ENCODE measurements at places on chromosomes 12 and 14. TPM values are rescaled to one million over a fixed set of nuclear protein-coding genes. Genes with fewer than 3 reads are reported as not detected.
A peak's percentile ranks its signal among the peaks of the same experiment; 100 is the strongest.

SLC4A8 gene
- 0.90 TPM for total RNA-seq

GRCh38 chr14:74491956-74492775 lies 939 bp downstream of the NPC2 start:
- DNase-seq = no peak

DNA sequence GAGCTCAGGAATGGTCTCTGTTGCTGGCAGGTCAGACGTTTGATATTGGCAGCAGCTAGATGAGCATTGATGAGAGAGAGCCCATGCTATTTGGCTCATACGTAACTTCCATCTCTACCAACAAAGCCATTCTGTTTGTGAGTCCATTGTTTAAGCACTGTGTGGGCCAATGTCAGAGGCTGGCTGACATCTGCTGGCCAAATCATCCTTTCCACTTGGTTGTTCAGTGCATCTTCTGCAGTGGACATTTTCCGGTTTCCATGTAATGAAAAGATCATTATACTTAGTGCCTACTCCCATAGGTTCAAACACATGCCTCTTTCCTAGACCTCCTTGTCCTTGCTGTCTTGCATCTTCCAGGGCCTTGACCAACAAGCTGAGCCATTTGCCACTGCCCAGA lies 59.2 kb downstream of the IFT81 start:
- DNase-seq = no peak

- no peak for DNase-seq
Observed at GRCh38 chr12:32448586-32448985, 49.2 kb downstream of the FGD4 start.

- no peak for DNase-seq
Observed at GRCh38 chr14:76884853-76885276, 58.7 kb downstream of the LRRC74A start.

DNA sequence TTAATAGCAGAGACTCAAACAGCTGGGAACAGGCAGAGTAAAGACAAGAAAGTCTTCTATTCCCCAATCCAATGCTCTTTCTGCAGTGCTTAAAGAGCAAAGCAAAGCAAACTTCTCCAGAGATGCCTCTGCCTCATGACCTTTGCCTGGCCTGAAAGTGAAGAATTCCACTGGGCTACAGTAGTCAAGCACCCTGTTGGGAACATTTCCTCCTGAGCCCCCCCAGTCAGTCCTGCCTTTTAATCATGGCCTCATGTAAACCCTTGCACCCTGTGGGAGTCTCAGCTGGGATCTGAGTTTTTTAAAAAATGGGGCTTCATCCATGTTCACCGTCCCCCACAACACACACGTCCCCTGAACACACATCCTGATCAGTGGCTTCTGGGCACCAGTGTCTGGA lies 62.7 kb upstream of the TSPAN11 start:
- DNase-seq = no peak

DNA sequence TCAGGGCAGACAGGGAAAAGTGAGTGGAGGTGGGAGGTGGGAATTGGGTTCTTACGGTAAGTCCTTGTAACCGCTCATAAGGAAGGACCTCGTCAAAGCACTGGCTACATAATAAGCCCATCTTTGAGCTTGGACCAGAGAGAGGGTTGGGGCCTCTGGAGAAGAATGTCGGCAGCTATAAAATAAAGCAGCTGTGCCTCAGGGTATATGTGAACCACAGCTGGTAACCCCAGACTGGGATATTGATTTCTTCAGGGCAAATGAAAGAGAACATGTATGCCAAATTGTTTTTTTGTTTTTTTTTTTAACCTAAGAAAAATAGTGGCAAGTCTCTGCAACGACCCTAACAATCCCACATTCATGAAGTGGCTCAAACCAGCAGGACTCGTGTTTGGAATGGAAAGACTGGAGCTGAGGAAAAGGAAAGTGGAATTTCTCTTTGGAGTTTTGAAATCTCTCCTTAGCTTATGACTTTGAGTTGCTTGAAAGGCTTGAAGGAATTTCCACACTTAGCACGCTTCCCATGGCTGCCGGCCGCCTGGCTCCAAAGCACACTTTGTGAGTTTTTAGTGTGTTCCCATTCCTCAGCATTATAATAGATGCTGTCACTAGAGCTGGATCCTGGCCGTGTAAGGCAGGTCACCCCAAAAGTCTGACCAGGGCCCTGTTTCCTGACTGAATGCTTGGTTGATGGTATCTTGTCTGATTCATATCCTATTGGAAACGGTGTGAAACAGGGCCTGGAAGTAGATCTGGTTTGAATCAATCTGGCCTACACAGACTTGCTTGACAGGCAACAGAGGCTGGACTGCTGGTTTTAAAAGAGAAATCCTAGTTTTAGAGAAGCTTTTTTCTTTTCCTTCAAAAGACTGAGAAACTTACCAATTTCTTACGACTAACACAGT lies 244.7 kb downstream of the MSRB3 start:
- DNase-seq = no peak

- DNase-seq = no peak
Observed at GRCh38 chr14:81982046-81982445, 448.4 kb upstream of the SEL1L start.

GLT1D1 gene
- total RNA-seq = 4.1 TPM

TTC9 gene
- total RNA-seq = 0.51 TPM

KRT79 gene
- 2.4 TPM for total RNA-seq

DNA sequence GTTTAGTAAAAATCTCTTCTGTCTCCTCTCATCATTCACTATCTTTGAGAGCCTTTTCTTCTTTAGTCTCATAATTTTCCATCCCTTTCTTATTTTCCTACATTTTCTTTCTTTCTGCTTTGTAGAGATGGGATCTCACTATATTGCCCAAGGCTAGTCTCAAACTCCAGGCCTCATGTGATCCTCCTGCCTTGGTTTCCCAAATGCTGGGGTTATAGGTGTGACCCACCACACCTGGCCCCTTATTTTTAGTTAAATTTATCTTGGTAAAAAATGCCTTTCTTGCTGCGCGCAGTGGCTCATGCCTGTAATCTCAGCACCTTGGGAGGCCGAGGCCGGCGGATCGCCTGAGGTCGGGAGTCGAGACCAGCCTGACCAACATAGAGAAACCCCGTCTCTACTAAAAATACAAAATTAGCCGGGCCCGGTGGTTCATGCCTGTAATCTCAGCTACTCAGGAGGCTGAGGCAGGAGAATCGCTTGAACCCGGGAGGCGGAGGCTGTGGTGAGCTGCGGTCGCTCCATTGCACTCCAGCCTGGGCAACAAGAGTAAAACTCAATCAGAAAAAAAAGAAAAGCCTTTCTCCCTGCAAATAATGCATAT lies 996 bp downstream of the SLC2A3 start:
- DNase-seq = peak; percentile 74

GRCh38 chr12:49905718-49906314 lies 2.1 kb upstream of the FAIM2 start:
- no peak for DNase-seq

GRCh38 chr14:79730953-79731352 lies 480.4 kb downstream of the DIO2 start:
- no peak for DNase-seq

DNA sequence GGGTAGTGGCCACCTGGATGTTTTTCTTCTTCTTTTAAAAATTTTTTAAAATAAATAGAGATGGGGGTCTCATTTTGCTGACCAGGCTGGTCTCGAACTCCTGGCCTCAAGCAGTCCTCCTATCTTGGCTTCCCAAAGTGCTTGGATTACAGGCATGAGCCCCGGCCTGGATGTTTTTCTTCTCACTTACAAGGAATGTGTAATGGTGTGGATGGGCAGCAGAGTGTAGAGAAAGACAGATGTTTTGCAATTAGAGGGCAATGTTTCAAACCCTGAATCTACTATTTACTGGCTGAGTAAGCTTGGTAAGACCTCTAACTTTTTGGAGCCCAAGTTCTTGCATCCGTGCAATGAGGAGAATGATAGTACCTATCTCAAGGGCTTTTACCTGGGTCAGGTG lies 48.1 kb downstream of the ADCK1 start:
- no peak for DNase-seq

DNA sequence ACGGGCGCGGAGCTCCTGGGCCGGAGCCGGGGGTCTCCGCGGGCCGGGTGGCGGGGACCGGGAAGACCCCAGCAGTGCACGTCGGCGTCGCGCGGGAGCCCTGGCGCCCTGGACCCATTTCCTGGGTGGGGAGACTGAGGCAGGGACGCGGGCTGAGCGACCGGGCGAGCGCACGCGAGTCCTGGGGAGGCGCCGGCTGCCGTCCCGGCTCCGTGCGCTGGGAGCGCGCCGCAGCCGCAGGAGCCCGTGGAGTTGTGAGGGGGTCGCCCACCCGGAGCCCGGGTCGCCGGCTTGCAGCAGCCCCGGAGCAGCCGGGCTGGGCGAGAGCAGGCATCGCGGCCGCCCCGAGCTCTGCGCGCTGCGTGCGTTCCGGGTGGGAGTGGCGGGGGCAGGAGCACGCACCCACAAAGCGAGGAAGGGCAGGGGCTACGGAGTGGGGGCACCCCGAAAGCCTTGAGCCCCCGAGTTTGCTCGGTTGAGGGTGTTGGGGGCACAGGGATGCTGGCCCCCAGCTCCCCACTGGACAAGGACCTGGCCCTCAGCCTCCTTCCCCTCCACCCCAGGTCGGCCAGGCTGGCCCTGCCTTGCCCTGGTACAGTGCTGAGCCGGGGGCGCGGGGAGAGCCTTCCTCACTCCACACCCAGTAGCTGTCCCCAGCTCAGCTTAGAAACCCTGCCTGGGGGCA lies 620 bp downstream of the MMP17 start:
- no peak for DNase-seq

MYH6 gene
- total RNA-seq = not detected

DNA sequence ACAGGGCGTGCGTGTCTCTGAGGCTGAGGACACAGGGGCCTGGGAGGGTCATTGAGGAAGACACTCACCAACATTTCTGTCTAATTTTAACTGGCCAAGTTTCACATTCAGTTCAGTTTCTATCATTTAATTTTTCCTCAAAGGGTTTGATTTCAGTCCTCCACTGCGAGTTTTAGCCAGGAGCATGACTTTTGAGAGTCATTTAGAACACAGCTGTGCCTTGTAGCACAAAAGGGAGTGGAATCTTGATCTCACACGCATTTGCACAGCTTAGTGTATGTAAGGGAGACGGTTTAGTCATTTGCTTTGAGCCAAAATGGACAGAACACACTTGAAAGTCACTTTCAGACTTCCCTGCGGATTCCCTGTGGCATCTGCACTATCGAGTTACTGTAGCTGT lies 1090.8 kb downstream of the BCL11B start:
- no peak for DNase-seq

DNA sequence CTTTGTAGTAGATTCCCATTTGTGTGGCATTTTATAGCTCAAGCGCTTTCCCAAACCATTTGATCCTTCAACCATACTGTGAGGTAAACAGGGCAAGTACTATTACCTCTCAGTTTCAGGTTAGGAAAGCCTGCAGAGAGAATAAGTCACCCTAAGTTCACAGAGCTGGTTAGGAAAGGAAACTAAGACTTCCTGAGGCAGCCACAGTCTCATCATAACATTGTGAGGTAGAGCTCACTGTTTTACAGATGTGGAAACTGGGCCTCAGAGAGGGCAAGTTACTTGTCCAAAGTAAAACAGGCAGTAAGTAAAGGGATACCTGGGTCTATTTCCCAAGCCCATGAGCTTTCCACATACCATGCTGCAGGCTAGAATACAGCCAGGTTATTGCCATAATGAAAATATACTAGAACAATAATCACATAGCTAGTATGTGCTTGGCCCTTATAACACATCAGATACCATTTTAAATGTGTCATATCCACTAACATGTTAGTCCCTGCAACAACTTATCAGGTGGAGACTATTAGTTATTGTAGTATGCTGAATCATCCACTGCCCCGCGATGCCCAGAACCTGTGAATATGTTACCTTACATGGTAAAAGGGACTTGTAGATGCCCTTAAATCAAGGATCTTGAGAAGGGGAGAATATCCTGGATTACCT lies 150.9 kb upstream of the GRIP1 start:
- no peak for DNase-seq

DNA sequence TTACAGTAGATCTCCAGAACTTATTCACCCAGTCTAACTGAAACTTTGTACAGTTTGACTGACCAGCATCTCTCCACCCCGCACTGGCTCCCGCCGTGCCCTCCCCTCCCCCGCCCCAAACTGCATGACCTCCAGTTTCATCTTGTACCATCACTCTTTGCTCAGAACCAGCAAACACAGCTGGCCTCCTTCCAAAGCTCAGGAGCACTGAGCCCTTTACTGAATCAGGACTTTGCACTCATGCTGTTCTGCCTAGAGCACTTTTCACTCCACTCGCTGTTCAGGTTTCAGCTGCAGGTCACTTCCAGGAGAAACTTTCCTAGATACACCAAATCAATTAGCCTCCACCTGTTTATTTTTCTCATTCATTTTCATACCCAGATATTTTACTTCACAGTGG lies 455.3 kb upstream of the PDE3A start:
- DNase-seq = no peak

DNA sequence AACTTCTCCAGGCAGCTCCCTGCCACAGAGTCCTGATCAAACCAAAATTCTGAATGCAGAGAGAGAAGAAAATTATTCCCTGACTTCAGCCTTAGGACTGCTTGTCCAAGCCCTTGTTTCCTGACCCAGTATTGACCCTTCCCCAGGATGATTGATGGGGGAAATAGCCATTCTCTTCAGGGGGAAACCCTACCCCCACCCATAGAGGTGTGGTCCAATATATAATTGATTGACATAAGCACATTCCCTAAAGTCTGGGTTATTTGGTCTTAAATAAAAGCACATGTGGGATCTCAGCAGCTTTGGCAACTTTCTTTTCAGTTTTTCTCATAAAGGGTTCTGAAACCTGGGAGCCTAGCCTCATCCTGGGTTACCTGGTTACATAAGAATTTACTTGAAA lies 201.2 kb upstream of the DDHD1 start:
- no peak for DNase-seq

- no peak for DNase-seq
Observed at GRCh38 chr14:95931384-95931783, 54.8 kb downstream of the TUNAR start.

DNA sequence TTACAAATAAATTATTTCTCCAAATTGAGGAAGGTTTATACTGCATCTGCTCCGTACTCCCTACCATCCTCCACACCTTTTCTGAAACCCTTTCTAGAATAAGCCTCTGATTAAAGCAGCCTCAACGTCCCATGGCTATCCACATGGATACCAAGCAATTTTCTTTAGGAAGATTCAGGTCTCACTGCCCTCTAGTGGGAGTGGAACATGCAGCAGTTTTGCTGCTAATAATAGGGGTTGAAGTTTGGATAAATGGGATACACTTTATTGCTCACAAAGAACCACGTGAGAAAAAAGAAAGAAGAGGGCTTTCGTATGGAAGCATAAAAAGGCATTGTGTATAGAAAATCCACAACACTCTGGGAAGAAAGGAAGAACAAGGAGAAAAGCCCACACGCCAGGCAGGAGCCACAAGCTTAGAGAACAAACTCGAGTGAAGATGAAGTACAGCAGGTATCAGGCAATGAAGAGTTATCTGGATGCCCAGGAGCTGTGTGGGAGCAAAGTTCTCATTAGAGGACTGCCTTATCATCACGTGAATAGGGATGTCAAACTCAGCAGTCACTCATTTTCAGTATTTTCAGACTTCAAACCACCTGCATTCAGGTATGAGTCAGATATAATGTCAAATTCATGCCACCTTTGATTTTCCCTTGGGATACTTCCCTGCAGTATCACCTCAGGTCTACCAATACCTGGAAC lies 45.8 kb downstream of the CCER1 start:
- DNase-seq = no peak
